ENCODE measurements at places on chromosomes 13 and 19. TPM values are rescaled to one million over a fixed set of nuclear protein-coding genes. Genes with fewer than 3 reads are reported as not detected.

The SCN1B gene
- 0.52 TPM for total RNA-seq

The IRGC gene
- not detected for total RNA-seq

GRCh38 chr13:52348071-52348470, 57.9 kb downstream of the THSD1 start:
- no peak for DNase-seq

GRCh38 chr13:59658027-59658737, 505.5 kb downstream of the DIAPH3 start:
- DNase-seq = no peak

- no peak for DNase-seq
These were observed 123.9 kb downstream of the SHISA2 start for GRCh38 chr13:25927932-25928331.
